ENCODE measurements at places on chromosomes 16 and 17. TPM values are rescaled to one million over a fixed set of nuclear protein-coding genes. Genes with fewer than 3 reads are reported as not detected.

Gene COA3
- total RNA-seq = 98.8 TPM

DNA sequence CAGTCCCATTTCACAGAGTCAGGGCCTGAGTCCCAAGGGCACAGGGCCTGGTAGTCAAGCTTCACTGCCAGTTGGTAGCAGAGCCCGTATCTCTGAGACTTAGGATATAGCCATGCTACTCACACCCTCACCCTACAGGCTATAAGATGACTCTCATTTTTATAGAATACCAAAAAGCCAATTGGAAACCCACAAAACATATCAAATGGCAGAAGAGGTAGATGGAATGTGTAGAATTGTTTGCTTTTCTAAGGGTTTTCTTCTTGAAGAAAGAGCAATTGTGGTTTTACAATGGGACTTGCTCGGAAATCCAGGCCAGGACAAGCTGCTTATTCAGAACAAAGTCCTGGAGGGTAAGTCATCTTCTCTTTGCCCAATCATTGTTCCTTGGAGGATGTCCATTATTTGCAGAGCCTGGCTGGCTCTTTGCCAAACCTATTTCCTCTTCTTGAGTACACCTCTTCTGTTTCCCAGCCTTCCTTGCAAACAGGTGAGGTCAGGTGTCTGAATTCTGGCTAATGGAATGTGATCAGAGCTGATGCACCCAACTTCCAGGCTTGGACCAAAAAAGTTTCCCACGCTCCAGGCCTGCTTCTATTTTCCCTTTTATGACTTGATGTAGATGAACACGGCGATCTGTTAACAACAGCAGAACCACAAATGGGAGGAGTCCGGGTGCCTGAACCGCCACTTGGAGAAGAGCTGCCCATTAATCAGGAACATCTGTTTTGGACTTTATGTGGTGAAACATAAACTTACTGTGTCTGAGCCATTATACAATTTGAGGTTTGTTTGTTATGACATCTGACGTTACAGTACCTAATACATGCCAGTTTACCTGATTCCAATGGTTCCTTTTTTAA lies 16.9 kb upstream of the CCL22 start:
- peak; percentile 91 for DNase-seq

DNA sequence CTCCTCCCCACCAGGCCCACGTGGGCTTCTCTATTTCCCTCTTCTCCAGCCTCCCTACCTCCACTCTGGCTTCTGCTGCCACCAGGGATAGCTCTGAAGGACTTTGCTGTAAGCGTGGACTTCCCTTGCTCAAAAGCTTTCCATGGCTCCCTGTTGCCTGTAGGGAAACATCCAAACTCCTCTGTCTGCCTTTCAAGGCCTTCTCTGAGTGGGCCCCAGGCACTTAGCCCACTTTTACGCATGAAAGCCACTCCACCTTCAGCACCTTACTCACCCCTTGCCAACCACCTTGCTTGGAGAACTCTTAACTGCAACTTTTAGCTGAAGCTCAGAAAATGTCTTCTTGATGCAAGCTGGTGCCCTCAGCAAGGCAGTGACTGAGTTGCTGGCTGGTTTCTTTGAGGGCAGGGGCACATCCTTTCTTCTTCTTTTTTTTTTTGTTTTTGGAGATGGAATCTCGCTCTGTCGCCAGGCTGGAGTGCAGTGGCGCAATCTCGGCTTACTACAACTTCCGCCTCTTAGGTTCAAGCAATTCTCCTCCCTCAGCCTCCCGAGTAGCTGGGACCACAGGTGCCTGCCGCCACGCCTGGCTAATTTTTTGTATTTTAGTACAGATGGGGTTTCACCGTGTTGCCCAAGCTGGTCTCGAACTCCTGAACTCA lies 52.0 kb upstream of the DLX4 start:
- DNase-seq = no peak

DNA sequence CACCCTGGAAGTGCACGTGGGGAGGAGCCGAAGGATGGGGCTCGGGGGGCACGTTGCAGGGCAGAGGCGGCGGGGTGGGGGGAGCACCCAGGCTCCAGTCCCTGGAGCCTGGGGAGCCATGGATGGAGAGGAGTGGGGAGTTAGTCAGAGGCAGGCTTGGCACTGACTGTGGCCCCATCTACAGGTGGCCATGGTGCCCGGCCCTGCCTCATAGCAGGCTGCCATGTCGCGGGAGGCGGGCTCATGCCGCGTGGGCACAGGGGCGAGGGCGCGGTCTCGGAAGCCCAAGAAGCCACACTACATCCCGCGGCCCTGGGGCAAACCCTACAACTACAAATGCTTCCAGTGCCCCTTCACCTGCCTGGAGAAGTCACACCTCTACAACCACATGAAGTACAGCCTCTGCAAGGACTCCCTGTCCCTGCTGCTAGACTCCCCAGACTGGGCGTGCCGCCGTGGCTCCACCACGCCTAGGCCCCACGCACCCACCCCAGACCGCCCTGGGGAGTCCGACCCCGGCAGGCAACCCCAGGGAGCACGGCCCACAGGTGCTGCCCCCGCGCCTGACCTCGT lies 3.0 kb downstream of the PRR35 start:
- no peak for DNase-seq

- DNase-seq = no peak
These were observed 216.4 kb upstream of the FOXF1 start for GRCh38 chr16:86293906-86294305.

Gene GFOD2
- 23.9 TPM for total RNA-seq

Gene CIAO2B
- total RNA-seq = 126 TPM

GRCh38 chr17:45372325-45372869 lies 55.6 kb upstream of the MAP3K14 start:
- DNase-seq = peak; percentile 17

GRCh38 chr16:58842746-58843145 lies 108.6 kb upstream of the GOT2 start:
- DNase-seq = no peak

DNA sequence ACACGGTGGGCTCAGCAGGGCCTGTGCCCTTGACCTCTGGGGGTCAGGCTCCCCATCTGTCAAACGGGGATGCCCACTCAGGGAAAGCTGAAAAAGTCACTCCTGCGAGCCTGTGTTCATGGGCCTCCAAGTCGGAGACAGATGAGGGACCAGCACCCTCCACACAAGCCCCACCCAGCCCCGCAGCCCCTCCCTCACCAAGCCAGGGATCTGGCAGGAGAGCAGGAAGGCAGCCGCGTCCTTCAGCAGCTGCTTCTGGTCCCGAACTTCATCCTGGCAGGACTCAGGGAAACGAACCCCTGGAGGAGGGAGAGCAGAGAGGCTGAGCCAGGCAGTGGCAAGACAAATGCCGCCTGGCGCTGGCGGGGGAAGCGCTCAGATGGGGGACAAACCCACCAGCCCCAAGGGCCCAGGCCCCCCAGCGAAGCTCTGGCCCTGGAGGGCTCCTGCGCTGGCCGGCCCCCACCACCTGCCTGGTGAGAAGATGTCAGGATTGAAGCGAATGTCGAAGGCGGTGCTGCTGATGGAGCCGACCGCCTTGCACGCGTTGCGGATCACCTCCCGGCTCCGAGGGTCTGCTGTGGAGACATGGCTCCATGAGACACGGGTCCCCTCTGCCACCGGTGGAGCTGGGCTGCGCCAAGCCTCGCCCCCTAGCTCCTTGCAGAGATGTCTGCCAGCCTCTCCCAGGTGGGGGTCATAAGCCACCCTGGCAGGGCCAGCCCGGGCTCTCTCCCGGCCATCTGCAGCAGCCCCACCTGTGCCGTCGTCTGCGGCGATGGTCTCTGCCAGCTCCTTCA lies 15.4 kb downstream of the CLUH start:
- no peak for DNase-seq

Gene KRT31
- not detected for total RNA-seq

Gene SPECC1
- total RNA-seq = 42.3 TPM

DNA sequence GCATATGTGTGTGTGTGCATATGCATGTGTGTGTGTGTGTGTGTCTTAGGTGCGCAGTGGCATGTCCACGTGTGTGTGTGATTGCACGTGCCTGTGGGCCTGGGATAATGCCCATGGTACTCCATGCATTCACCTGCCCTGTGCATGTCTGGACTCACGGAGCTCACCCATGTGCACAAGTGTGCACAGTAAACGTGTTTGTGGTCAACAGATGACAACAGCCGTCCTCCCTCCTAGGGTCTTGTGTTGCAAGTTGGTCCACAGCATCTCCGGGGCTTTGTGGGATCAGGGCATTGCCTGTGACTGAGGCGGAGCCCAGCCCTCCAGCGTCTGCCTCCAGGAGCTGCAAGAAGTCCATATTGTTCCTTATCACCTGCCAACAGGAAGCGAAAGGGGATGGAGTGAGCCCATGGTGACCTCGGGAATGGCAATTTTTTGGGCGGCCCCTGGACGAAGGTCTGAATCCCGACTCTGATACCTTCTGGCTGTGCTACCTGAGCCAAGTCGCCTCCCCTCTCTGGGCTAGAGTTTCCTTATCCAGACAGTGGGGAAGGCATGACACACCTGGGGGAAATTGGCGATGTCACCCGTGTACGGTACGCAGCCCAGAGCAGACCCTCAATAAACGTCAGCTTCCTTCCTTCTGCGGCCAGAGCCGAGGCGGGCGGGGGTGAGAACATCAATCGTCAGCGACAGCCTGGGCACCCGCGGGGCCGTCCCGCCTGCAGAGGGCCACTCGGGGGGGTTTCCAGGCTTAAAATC lies 47.6 kb downstream of the IL21R start:
- DNase-seq = no peak

DNA sequence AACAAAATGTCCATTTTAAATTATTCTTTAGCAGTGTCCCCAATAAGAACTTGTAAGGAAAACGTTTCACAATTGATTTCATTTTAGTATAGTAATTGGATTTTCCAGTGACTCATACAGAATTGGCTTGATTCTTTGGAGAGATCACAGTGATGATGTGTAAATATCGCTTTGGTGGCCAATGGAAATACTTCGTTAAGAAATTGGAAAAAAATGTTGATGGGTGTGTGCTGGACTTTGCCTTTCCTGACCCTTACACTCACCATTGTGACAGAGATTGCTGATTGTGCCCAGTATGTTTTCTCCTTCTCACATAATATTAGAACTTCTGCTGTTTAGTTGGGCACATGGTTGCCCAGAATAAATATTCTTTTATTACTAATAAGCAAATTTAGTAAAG lies 7.4 kb upstream of the EFCAB13 start:
- DNase-seq = no peak

DNA sequence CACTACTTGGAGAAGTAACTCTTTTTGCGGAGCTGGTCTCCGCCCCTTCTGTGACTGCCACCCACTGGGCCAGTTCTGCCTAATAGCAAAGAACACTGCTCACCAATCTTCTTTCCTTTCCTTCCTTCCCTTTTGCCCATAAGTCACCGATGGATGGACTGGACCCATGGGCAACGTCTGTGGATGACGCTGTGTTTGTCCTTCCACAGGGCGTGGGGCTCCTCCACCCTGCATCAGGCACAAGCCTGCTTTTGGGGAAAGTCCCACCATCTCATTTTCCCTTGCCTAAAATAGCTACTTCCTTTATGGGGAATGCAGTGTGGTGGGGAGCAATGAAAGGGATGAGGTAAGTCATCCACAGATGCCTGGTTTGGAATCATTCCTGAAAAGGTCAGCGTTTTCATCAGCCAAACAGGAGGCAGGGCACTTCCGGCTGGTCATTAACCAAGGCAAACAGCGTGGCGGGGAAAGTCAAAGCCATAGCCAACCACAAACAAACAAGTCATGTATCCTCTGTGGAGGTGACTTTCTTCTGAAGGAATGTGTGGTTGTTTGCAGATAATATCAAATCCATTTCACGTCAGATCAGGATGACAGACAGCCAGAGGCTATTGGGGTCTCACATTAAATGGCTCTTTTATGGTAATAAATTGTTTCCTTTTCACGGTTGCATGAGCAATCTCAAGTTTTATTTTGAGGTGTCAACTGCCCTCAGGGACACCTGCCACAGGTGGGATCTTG lies 30.7 kb upstream of the MED9 start:
- DNase-seq = peak; percentile 74

DNA sequence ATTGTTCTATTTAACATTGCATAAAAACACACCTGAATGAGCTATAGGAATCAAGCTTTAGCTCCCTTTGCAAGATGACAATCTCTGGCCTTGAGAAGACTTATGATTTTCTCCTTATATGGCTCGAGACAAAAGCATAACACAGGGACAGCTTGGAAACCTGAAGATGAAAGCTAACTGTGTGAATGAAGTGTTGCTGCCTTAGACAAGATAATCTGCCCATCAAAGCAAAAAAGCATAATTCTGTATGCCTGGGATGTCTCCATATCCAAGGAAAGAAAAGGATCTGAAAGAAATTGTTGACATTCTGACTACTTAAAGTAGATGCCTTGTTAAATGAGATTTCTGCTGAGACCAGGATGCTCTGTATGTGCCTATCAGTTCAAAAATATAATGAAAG lies 526.7 kb upstream of the TOM1L1 start:
- no peak for DNase-seq

GRCh38 chr16:23690771-23691482 lies 12.2 kb downstream of the PLK1 start:
- no peak for DNase-seq

GRCh38 chr17:45108595-45109521 lies 23.5 kb downstream of the PLCD3 start:
- DNase-seq = no peak

DNA sequence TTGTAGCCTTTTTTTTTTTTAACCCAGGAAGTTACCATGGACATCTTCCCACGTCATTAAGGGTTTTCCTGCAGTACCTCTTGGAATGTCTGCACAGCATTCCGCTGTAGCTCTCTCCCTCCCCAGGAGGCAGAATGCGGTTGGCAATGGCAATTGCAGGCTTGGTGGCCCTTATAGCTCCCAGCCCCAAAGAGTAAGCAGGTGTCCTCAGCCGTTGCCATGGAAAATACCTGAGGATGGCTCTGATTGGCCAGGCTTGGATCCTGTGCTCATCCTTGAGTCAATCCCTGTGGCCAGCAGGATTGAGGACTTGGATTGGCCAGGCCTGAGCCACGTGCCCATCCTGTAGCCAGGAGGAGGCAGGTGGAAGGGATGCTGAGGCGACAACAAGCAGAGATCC lies 15.5 kb upstream of the TIMP2 start:
- DNase-seq = no peak

DNA sequence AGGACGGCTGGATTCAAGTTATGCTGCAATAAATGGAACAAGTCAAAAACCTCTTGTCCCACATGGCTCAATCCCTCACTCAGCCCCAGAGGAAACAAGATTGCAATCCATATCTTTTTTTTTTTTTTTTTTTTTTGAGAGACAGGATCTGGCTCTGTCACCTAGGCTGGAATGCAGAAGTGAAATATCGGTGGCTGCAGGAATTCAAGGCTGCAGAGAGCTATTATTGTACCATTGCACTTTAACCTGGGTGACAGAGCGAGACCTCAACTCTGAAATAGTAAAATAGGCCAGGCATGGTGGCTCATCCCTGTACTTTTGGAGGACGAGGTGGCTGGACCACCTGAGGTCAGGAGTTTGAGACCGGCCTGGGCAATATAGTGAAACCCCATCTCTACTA lies 2.7 kb upstream of the PDE6G start:
- no peak for DNase-seq

GRCh38 chr17:47821424-47822391 lies at the start of gene OSBPL7:
Gene OSBPL7, minus strand, starts transcription at chr17:47821794. Its CDS starts 1,516 bp downstream, at chr17:47820278.
- DNase-seq = peak; percentile 92

- no peak for DNase-seq
These were observed 45.4 kb downstream of the KCNJ16 start for GRCh38 chr17:70120425-70120824.
